ENCODE measurements at places on chromosomes 7 and 10.

DNA sequence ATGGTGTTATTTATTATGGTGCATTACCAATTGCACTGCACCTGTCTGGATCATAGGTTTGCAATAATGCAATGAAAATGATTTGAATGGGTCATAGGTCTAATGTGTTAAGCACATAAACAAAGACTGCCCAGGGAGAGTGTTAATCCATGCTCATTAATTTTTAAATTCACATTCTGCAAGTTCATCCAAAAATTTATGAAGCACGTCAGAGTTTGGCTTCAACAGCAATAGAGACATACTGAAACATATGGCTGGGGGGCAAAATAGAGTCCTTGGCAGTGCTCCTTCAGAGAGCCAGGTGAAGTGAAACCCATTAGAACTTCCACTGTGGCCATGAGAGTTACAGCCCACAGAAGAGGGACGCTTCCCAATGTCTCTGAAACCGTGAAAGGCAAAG is 441.1 kb downstream of the POM121L12 start:
- DNase-seq, result no peak

GRCh38 chr7:674454-675410 is 51.8 kb upstream of the DNAAF5 start:
- no peak for DNase-seq

- no peak for DNase-seq
Measured at GRCh38 chr10:93149761-93150160, 76.1 kb downstream of the CYP26A1 start.

- no peak for DNase-seq
Measured at GRCh38 chr7:40156988-40157387, 22.2 kb downstream of the SUGCT start.

- no peak for DNase-seq
Measured at GRCh38 chr7:70036695-70037094, 438.4 kb downstream of the AUTS2 start.

GRCh38 chr7:2982401-2982800 is 61.3 kb downstream of the CARD11 start:
- DNase-seq, result no peak

DNA sequence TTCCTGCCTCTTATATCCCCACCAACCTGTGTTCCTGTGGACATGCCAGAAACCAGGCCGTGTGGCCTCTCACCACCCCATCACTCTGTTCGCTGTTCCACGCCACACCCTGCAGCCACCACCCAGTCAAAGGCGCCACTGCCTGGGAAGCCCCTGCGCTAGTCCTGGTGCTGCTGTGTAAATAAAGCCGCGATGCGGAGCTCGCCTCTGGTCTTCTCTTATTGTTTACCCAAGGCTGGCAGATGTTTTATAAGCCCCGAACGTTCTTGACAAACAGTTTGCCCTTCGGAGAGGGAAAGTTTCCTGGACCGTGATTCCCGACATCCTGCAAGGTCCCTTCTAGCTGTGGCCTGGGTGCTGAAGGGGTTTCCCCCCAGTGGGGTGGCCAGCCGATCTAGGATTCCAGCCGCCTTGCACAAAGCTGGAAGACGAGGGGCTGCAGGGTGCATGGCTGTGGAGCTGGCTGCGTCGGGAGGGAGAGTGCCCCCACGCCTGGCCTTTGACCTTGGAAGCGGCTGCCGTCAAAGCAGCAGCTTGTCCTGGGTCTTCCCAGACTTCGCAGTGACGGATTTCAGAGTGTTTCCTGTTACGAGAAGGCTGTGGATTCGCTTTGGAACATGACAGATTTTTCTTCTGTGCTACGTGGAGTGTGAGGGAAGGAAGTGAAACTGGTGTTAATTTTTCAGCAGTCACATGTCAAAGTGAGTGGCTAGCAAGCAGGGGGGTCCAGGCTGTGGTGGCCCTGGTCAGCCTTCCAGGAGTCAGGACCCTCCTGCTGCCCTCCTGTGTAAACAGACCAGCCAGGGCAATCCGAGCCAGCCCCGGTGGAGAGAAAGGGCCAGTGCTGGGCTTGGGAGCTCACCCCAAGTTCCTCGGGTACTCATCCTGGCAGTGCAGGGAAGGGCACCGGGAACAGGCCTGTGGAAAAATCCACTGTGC is 61.6 kb downstream of the LHPP start:
- no peak for DNase-seq

GRCh38 chr7:24191362-24191761 is 92.6 kb upstream of the NPY start:
- no peak for DNase-seq

GRCh38 chr7:94294471-94295131 is 100.1 kb upstream of the COL1A2 start:
- no peak for DNase-seq

Data from activated CD4-positive, alpha-beta T cell treated with anti-CD3 and anti-CD28 coated beads for 24 hours (primary cell).